Right lung (tissue), 10 donors: ENCODE measurements at places on chromosomes 3 and 15. TPM values are rescaled to one million over a fixed set of nuclear protein-coding genes. Genes with fewer than 3 reads are reported as not detected.

The SLC12A1 gene
- polyA plus RNA-seq = 0.06 TPM

The GOLGA6A gene
- polyA plus RNA-seq = 0.08 TPM

The CALML4 gene
- 13.5 TPM for polyA plus RNA-seq

The GP9 gene
- 2.4 TPM for polyA plus RNA-seq

The CDHR4 gene
- 4.5 TPM for polyA plus RNA-seq

The ZNF639 gene
- 68.3 TPM for polyA plus RNA-seq

The ADGRG7 gene
- not detected for polyA plus RNA-seq

The UPK1B gene
- 0.24 TPM for polyA plus RNA-seq

The NOX5 gene
- 0.33 TPM for polyA plus RNA-seq

The OXTR gene
- 1.6 TPM for polyA plus RNA-seq

The CNTN3 gene
- 42.1 TPM for polyA plus RNA-seq

DNA sequence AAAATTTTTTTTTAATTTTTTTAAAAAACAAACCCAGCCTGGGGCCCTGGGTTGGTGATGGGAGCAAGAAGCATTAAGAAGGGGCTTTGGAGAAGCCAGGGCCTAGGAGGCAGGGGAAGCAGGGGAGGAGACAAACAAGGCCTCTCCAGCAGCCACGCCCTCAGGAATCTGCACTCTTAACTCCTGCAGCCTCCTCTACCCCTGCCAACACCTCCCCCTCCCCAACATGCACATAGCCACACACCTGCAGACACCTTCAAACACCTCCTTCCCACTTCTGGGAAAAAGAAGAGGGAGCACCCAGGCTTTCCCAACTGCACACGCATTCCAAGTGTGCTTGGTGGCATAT, 2.7 kb upstream of the DCAF1 start:
- DNase-seq = no peak

- no peak for DNase-seq
Measured at GRCh38 chr3:40313975-40314860, 4.7 kb downstream of the EIF1B start.

GRCh38 chr3:179247289-179248015, 3.5 kb downstream of the KCNMB3 start:
- no peak for DNase-seq

- no peak for DNase-seq
Measured at GRCh38 chr3:117217355-117217754, 507.8 kb downstream of the TUSC7 start.

DNA sequence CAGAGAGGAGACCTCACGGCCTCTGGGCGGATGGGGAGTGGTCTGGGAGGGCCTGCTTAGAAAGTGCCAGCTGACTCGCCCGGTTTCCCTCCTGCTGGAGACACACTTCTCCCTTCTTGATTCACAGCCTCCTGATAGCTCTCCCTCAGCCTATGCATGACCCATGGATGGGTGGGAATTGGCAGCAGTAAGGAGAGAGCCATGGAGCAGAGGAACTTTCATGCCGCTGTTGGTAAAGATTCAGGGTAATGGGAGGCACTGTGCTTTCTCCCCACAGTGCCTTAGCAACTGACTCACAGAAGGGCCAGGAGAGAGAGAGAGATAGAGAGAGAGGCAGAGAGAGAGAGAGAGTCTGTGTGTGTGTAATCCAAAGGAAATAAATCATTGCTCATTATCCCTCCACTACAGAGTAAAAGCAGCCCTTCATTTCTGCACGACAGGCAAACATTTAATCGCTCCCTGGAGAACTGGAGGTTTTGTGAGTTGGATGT, 82.8 kb downstream of the SEMA5B start:
- DNase-seq = no peak

GRCh38 chr3:9192248-9193025, 57.0 kb downstream of the SRGAP3 start:
- DNase-seq = no peak

DNA sequence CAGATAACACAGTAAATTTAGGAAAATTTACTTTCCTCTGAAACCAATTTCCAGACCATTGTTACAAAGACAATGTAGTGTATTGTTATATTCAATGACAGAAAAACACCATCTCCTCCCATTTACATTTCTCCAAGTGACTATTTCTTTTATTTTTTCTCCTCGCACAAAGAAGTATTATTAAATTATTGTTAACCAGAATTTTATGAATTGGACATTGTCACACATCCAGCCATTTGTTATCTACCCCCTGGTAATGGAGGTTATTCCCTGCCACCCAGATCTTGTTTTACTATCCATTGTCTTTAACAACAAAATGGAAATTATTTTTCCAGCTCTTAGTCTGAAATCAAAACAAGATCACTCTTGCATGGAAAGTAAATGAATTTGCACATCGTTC, 511.3 kb downstream of the FGF12 start:
- no peak for DNase-seq

DNA sequence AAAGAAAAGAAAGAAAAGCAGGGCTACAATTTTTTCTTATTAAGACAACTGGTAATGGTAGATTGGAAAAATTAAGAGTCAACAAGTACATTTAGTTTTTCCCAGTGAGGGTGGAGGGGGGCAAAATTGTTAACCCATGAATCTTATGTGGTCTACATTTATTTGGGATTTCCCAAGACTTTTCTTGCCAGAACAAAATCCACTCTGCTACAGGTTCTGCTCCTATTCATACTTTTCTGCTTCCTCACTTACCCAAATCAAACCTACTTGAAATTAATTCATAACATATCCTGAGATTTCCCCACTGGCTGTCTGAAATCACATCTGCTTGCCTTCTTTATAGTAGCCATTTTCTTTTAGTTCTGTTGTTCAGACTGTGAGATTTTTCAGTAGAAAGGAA, 41.1 kb downstream of the VGLL3 start:
- DNase-seq = no peak

DNA sequence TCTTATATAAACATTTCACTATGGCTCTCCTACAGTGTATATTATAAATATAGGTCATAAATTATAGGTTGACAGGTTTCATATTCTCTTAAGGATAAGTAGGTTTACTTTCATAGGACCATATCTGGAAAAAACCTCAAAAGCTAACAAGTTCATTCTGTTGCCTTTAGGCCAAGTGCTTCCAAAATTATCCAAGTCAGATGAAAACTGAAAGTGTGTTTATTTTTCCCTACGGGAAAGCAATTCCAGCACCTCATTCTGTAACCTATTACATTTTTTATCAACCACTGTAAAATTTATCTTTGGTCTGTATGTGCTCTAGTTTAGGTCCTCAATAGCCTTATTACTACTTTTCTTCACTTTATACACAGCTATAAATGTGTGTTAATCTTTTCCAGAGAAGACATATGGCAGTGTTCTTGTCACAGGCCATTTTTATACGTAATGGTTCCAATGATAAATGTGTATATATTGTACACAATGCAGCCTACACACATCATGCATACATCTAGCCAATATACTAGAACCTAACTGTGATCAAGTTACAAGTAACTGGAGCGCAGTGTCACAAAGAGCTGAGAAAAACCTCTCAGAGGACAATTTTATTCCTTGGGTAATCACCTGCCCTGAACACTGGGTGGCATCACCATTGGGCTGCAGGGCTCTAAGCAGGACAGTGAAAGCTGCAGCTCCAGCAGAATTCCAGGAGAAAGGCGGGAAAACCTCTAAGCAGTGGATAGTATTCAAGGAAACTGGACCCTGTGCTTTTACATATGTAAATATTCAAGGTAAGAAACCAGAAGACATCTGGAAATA, 251.3 kb downstream of the CTNNB1 start:
- peak; percentile 2 for DNase-seq

GRCh38 chr3:51343918-51344687, 41.0 kb upstream of the MANF start:
- no peak for DNase-seq

DNA sequence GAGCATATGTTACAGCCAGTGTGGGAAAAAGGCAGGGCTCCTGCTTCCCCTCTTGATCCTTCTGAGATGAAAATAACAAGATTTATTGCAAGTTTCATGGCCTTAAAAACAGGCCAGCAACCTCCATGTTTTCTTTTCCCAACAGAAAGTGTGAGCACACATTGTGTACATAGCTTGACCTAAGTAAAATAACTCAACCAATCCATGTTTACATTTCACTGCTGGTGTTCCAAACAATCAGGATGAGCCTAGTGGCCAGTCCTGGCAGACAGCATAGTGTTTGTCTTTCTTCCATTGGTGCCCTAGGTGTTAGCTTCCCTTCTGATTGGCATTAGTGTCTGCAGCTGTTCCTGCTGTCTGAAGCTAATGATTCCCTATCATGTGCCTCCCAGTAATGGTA, 847.7 kb downstream of the EPHA3 start:
- no peak for DNase-seq

GRCh38 chr3:18761530-18761929, 336.4 kb upstream of the SATB1 start:
- DNase-seq = no peak

DNA sequence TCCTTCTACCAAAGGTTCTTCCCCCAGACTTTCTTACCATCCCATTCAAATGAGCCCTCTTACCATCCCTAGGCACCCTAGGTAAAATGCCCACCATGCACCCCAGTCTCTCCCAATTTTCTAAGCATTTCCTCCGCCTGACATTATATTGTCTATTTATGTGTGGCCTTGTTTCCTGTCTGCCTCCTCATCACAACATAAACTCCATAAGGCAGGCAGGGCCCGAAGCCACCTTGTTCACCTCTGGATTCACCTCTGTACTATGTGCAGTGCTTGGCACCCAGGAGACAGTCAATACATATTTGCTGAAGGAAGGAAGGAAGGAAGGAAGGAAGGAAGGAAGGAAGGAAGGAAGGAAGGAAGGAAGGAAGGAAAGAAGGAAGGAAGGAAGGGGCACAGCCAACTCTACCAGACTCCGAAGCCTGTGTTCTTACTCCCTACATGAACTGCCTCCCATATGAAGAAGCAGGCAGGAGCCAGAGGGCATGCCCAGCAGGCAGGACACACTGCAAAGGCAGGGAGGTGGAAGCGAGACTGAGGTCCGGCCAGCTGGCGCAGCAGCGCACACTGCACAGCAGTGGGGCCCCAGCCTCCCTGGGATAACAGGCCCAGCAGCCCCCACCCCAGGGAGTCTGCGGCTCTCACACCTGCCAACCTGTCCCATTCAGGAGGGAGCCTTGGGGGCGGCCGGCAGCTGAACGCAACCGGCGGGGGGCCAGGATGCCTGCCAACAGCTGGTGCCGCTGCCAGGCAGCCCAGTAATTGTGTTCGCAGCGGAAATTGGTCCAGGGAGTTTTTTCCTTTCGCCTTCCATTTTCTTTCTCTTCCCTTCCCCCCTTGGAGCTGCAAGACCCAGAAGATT, 106.0 kb upstream of the LINGO1 start:
- DNase-seq = no peak

DNA sequence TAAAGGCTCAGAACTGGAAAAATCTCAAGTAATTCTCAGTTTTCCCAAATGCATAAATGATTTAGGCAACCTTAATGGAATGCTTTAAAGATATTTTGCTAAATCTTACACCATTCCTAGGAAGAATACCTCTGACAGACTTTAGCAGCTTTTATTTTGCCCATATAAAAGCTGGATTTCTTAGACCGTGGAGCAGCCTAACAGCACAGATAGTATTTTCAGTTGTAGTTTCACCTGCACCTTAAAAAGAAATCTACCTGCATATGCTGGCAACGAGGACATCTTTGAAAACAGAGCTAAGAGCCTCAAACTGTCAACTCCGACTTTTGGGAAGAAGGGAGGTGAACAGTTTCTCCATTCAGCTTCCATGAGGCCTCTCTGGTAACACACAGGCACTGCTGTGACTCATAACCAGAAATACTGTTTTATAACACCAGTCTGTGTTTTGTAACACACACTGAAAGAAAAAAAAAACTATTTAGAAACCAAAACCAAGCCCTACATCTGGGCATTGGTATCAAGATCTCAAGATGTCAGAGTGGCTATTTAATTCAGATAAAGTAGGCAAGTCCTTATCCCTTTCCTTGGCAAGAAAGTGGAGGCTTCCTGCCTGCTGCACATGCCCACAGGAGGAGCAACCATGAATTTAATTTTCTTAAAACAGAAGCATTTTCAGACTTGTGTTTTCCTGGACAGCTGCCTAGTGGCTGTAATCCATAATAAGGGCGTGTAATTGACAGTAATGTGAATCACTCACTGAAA, 181.5 kb upstream of the ICE2 start:
- DNase-seq = no peak

- no peak for DNase-seq
Measured at GRCh38 chr3:132432639-132433038, 15.3 kb downstream of the DNAJC13 start.

- DNase-seq = no peak
Measured at GRCh38 chr3:65616563-65616962, 422.2 kb downstream of the MAGI1 start.

GRCh38 chr15:23645371-23646164, 2.1 kb downstream of the MAGEL2 start:
- no peak for DNase-seq

GRCh38 chr3:127732303-127732702, 59.6 kb downstream of the ABTB1 start:
- DNase-seq = no peak

- no peak for DNase-seq
Measured at GRCh38 chr15:98917417-98917816, 90.2 kb downstream of the PGPEP1L start.

DNA sequence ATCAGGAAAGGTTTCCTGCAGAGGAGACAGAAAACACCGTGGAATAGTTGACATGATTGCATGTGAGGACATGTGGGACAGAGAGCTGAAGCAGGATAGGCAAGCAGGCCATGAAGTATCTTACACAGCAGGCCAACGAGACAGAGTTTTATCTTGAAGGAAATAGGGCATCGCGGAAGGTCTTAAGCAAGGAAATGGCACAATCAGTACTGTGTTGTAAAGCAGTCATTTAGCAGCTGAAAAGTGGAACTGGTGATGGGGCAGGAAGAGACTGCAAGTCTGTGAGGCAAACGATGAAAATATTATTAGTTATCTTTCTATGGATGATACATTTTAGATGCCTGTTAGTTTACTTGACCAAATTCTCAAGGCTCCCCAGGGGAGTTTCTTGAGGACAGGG, 535.1 kb downstream of the SOX2 start:
- no peak for DNase-seq

GRCh38 chr15:63842626-63843025, 8.9 kb upstream of the HERC1 start:
- DNase-seq = no peak

- DNase-seq = no peak
Measured at GRCh38 chr3:23406601-23407000, 203.5 kb downstream of the UBE2E2 start.

DNA sequence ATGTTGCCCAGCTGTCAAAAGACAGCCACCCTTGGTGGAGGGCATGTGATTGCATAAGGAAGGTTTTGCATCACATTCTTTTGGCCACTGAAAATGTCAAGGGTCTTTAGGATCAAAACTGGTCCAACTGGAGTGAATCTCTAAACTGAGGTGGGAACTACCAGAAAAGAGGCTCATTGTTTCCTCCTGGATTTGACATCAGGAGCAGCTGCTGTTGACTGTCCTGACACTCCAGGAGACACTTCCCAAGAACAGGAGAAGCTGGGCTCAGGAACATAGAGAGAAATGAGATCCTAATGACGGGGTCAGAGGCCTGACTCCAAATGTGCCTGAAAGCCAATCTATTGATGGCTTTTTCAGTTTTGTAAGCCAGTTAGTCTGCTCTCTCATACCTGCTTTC, 105.3 kb upstream of the LRIG1 start:
- DNase-seq = no peak
